Activated CD4-positive, alpha-beta T cell treated with anti-CD3 and anti-CD28 coated beads, Interleukin-2, amount 50 U/mL, for 24 hours (primary cell): ENCODE measurements at places on chromosomes 12 and 14.

DNA sequence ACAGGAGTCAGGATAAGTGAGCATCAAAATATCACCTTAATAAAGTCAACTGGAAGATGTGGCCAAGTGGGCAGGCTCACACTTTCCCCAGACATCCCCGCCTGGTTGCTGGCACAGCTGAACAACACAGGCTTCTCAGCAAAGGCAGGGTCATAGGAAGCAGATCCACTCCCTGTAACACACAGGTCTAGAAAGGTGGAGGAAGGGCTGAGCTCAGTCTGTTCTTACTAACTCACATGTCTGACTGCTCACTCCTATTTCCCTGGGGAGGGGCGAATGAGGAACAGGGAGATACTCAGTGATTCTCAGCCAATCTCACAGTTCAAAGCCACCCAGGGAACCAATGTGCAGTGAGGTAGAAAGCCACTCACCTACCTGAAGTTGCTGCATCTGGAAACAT lies 45.0 kb upstream of the AMN1 start:
- no peak for DNase-seq

GRCh38 chr12:92639017-92639416 lies 63.8 kb upstream of the PLEKHG7 start:
- no peak for DNase-seq

- DNase-seq, result no peak
Observed at GRCh38 chr12:58794859-58795258, 125.4 kb downstream of the LRIG3 start.

DNA sequence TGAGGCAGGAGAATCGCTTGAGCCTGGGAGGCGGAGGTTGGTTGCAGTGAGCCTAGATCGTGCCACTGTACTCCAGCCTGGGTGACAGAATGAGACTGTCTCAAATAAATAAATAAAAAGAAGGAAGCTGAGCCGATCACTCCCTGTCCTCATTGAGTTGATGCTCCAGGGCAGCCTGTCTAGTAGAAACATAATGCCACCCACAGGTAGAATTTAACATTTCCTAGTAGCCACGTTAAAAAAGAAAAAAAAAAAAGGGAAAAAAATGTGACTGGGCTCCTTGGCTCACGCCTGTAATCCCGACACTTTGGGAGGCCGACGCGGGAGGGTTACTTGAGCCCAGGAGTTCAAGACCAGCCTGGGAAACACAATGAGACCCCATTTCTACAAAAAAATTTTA lies 135.7 kb downstream of the SCARB1 start:
- DNase-seq, result no peak

- DNase-seq, result peak; percentile 49
Observed at GRCh38 chr12:47819896-47820630, at the start of gene HDAC7. Gene HDAC7 (minus strand): TSS chr12:47819903. CDS start chr12:47819785, 118 bp downstream.

GRCh38 chr12:6946920-6947374 lies 3.1 kb downstream of the C12orf57 start:
- DNase-seq, result no peak

DNA sequence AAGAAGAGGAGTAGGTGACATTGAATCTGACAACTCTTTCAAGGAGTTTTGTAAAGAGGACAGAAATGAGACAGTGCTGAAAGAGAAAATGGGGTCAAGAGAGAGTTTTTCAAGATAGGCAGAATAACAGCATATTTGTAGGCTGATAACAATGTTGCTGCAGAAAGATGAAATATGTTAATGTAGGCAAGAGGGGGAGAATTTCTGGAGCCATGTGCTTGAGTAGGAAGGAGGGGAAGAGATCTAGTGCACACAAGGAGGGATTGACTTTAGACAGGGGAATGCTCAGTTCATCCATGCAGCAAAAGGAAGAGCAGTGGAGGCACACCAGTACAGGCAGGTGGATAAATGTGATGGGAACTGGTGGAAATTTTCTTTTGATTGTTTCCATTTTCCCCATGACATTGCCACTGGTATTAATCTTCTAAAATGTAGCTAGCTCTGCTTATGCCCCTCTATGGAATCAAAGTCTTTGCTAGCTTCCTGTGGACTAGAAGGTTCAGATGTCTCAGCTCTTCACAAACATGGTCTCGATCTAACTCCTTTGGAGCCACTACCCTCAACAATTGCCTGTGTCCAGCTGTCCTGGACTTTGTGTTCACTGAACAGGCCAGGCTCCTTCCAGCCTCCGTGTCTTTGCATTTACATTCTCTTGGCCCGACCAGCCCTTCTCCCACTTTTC lies 9.1 kb downstream of the PROX2 start:
- no peak for DNase-seq

DNA sequence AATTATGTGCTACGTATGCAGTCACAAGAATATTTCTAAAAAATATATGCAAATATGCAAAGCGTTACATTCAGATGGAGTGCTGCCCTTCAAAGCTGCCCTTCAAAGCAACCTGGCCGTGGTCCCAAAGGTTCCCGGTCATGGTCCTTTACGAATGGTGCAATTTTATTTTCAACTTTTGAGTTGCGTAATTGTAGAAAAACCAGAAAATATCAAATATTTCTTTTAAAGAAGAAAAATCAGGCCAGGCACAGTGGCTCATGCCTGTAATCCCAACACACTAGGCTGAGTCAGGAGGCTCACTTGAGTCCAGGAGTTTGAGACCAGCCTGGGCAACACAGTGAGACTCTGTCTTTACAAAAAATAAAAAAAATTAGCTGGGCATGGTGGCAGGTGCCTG lies 21.4 kb downstream of the CLSTN3 start:
- DNase-seq, result no peak

GRCh38 chr12:122651520-122652224 lies 51.5 kb downstream of the HCAR2 start:
- no peak for DNase-seq

DNA sequence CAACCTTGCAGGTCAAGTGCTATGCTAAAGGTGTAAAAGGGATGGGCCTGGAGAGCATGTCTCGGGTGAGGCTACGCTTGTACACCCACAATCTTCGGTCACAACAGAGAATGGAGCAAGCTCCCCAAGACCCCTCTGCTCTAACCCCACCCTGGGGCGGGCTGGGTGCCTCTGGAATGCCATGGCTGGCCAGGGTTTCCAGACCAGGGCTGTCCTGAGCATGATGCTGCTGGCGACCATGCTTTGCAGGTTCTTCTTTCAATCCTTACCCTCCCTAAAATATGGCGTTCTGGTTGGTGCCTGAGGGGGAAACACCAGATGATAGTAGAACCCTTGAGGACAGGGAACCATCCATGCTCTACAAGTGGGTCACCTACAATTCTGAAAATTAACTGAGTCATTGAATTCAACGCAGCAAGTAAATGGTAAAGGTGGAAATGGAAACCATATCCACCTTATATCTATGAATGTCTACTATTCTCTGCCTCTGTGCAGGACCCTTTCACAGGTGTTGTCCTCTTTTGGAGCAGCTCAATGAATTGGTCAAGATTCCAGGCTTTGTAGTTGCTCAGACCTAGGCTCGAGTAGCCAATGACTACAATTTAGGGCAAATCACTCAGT lies 111.6 kb upstream of the EGLN3 start:
- DNase-seq, result no peak

GRCh38 chr12:124551268-124552144 lies 15.9 kb downstream of the NCOR2 start:
- DNase-seq, result no peak

DNA sequence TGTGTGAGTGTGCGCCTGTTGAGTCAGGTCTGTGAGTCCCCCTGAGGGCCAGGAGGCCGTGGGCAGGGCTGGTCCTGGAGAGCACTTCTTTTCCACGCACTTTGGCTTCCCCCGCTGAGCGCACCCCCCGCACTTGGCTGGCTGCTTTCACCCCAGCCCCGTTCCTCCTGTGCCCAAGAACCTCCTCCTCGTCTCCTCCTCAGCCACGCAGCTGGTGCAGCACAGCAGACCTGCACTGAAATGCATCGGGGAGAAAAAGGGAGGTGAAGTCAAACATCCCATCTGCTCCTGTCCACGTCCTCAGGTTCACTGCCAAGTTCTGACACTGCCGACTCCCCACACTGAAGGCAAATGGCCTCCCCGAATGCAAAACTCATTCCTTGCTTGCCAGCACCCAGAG lies 362.7 kb upstream of the SFSWAP start:
- DNase-seq, result no peak

DNA sequence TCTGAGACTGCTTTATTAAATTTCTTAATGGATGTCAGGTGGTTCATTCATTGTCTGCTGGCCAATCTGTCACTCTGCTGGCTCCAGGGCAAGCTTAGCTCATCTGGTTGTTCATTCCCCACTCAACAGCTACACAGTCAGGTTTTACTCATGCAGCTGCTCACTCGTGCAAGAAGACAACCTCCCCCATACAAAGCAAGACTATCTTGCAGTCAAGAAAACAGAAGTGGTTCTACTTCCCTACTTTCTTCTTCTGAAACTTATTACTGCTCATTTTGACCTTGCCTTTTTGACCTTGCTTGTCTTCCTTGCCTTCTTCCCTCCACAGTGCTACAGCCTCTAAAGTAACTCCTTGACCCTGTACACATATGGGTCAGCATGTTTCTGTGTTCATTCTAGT lies 277.9 kb downstream of the SSPN start:
- DNase-seq, result no peak

GRCh38 chr12:119804011-119804641 lies 73.0 kb downstream of the CIT start:
- DNase-seq, result no peak

DNA sequence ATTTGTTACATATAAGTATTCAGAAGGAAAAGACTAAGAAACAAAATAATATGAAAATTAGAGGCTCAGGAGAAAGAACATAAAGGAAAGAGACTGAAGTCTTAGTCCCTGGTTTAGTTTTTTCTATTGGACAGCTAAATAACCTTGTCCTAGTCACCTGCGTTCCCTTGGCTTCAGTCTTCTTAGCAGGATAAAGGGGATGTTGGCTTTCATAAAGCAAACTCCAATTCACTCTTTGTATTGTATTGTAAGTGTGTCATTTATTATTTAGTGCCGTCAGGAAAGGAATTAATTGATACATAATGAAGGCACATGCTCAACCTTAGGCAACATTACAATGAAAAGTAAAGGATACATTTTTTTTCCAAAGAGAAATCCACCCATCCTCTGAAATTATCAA lies 190.3 kb upstream of the PPFIA2 start:
- no peak for DNase-seq

DNA sequence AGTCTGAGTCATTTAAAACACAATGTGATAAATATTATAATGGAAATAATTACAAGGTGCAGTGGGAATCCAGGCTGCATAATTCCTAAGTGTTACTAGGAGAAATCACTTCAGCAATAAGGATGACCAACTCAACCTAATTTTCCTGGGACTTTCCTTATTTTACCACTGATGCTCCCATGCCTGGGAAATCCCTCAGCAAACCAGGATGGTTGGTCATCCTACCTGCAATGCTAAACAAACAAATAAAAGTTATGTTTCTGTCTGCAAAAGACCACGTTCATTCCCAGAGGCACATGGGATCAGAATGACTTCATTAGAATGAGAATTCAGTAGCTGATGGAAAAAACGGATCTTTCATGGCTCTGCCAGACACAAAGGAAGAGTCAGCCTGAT lies 130.8 kb upstream of the RAP1B start:
- DNase-seq, result no peak
